Stimulated activated CD8-positive, alpha-beta memory T cell treated with anti-CD3 and anti-CD28 coated beads, Interleukin-7, amount 100 ng/mL, for 24 hours (primary cell): ENCODE measurements at places on chromosomes 7 and 10.

- no peak for DNase-seq
Measured at GRCh38 chr10:118823256-118823907, 68.6 kb upstream of the CACUL1 start.

- no peak for DNase-seq
Measured at GRCh38 chr7:46034056-46034768, 113.1 kb upstream of the IGFBP3 start.

GRCh38 chr7:20241194-20241910 lies 24.2 kb upstream of the MACC1 start:
- DNase-seq: no peak

DNA sequence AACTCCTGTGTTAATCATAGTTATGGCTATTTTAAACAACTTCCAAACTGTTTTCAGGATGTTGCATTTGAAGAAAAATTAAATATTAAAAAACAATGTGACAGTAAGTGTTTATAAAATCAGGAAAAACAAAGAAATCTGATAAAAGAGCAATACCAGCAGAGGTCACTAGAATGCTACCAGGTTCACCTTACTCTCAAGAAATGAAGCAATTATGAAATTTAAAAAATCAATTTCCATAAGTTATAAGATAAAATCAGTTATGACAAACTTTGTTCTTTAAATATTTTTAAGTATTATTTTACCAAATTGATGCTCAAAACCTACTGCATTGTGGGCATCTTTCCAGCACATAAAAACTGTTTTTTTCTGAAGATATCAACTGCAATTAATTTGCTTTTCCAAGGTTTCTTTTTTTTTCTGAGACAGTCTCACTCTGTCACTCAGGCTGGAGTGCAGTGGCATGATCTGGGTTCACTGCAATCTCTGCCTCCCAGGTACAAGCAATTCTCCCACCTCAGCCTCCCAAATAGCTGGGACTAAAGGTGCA lies 50.7 kb upstream of the RHEB start:
- DNase-seq: no peak

DNA sequence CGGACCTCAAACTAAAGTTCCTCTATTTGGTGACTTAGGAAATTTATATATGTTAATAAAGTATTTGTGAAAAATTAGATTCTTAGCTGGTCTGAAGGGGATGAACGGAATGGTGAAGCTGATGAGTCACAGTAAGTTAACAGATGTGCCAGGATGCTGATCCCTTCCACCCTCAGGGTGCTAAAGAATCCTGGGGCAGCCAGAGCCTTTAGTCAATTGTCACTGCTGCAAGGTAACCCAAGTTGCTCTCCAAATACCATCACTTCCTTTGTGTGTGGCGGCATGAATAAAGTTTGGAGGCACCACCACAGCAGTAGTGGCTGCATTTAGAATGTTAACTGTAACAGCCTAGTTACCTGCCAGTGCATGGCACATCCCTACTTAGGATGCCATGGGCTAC lies 222.6 kb upstream of the PPP1R3A start:
- no peak for DNase-seq

- DNase-seq: no peak
Measured at GRCh38 chr7:65809259-65809981, 63.5 kb upstream of the VKORC1L1 start.

DNA sequence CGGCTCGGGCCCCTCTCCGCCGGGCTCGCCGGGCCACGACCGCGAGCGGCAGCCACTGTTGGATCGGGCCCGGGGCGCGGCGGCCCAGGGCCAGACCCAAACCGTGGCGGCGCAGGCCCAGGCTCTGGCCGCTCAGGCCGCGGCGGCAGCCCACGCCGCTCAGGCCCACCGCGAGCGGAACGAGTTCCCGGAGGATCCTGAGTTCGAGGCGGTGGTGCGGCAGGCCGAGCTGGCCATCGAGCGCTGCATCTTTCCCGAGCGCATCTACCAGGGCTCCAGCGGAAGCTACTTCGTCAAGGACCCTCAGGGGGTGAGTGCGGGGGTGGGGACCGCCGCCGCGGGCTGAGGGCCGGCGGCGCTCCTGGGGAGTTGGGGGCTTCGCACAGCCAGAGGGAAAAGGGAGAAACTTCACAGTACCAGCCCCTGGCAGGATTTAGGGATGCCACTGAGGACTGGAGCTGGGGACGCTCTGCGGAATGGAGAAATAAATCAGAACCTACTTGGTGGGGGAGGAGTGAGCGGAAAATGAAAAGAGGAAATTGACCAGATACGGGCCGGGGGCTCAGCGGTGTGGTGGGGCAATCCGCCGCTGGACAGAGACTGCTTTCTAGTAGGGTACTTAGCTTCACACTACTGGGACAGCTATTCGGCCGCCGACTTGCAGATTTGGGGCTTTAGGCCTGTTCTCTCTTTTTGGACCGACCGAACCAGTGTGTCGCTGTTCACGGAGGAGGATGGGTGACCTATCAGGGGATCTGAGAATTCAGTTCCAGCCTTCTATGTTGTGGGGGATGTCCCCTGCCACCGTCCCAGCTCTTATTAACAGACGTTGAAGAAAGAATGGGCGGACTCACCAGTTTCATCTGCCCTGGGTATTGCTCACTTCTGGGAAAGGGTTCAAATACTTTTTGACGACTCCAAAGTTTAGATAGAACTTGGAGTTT lies 669 bp downstream of the PI4K2A start:
- DNase-seq: no peak

DNA sequence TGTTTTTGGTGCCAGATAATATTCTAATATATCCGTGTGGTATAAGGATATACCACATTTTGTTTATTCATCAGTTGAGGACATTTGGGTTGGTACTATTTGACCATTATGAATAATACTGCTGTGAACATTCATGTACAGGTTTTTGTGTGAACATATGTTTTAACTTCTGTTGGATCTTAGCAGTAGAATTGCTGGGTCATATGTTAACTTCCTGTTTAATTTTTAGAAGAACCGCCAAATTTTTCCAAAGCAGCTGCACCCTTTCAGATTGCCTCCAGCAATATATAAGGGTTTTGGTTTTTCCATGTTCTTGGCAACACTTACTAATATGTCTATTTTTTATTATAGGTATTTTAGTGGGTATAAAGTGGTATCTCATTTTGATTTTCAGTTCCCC lies 22.8 kb downstream of the VPS26A start:
- DNase-seq: no peak

DNA sequence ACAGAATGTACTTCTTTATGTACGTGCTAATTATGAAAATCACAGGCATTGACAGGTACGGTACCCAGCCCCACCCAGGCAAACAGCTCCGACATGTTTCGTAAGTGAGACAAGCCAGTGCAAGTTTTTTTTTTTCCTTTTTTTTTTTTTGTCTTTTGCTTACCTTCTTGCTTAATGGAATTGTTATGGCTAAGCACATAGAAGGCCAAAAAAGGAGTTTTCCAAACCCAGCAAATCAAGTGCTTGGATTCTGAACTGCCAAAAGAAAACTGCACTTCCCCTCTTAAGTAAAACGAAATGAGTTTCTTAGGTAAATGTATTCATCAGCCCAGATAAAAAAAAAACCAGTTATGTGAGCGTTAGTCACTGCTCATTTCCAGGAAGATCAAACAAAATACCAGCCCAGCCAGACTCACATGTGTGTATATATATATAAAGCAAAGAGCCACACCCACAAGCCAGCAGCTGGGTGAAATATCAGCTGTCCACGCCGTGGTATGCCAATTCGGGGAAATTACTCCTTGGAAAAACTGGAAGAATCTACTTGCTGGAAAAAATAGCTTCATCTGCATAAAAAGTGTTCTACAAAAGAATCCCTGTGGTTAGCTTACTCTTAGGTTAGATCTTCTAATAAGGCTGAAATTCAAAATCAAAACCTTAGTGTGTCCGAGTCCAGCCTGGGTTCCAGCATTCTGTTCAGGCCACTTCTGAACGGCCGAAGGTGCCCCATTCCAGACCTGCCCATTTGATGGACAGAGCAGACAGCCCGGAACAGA lies 8.0 kb downstream of the KLF6 start:
- no peak for DNase-seq

GRCh38 chr10:84224411-84225028 lies 824 bp downstream of the LRIT2 start:
- no peak for DNase-seq

DNA sequence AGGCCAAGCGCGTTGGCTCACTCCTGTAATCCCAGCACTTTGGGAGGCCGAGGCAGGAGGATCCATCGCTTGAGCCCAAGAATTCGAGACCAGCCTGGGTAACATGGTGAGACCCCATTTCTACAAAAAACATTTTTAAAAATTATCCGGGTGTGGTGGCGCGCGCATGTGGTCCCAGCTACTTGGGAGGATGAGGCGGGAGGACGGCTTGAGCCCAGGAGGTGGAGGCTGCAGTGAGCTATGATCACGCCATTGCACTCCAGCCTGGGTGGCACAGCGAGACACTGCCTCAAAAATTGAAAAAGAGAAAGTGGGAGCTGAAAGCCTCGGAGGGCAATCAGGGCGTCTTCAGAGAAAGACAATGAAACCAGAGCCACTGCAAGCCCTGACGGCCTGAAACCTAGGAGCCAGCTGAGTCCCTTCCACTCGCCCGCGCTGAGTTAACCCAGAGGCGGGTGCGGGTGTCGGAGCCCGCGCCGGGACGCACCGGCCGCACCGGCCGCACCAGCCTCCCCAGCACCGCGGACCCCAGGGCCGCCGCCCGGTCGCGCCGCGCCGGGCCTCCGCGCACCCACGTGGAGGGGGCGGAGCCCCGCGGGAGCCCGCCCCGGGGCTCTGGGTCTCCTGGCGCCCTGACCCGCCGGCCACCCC lies 22.4 kb downstream of the ZFAND2A start:
- no peak for DNase-seq

GRCh38 chr7:139563856-139564255 lies 40.4 kb downstream of the CLEC2L start:
- DNase-seq: no peak

DNA sequence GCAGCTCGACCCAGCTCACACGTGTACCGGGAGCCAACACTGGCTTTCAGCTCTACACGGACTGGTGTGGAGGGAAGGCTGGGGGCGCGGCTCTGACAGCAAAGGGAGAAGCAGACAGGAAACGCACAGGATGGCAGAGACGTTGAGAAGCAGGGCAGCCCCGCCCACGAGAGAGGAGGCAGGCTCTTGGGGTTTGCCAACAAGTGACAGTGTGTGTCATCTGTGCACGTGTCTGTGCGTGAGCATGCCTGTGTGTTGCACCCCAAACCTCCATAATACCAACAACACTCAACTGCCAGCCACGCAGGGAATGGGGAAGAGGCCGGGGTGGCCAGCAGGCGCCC lies 64.4 kb upstream of the PDGFA start:
- DNase-seq: peak; percentile 73

- no peak for DNase-seq
Measured at GRCh38 chr7:55307123-55307916, 57.8 kb upstream of the LANCL2 start.

GRCh38 chr10:112911206-112911605 lies 38.8 kb upstream of the TCF7L2 start:
- no peak for DNase-seq

GRCh38 chr10:73773152-73773879 lies 8.5 kb upstream of the CHCHD1 start:
- DNase-seq: no peak

- DNase-seq: no peak
Measured at GRCh38 chr7:126370038-126370668, 882.6 kb downstream of the GRM8 start.

DNA sequence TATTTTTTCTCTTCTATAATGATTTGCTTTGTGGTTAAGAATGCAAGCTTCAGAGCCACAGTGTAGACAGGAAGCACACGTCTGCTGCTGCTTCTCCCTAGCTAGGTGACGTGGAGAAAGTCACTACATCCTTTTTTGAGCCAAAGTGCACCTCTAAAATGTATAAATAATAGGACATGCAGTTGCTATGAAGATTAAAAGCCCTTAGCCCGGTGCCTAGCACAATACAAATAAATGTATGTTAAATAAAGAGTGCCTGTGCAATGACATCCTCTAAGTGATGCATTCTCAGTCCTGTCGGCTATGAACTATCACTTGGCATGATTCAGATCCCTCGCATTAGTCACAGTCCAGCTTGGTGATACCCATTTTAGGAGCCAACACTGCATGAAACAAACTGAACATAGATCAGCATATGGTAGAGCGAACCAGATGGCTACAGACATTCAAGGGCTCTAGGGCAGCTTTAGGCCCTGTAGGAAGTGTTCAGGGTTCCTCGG lies 4.8 kb upstream of the TRDMT1 start:
- no peak for DNase-seq
